Stimulated activated naive CD4-positive, alpha-beta T cell treated with Interleukin-2 at 50 U/mL for 16 hours (primary cell): ENCODE measurements at places on chromosomes 11 and 22.

GRCh38 chr11:19392321-19392720 is 151.6 kb upstream of the E2F8 start:
- no peak for DNase-seq

DNA sequence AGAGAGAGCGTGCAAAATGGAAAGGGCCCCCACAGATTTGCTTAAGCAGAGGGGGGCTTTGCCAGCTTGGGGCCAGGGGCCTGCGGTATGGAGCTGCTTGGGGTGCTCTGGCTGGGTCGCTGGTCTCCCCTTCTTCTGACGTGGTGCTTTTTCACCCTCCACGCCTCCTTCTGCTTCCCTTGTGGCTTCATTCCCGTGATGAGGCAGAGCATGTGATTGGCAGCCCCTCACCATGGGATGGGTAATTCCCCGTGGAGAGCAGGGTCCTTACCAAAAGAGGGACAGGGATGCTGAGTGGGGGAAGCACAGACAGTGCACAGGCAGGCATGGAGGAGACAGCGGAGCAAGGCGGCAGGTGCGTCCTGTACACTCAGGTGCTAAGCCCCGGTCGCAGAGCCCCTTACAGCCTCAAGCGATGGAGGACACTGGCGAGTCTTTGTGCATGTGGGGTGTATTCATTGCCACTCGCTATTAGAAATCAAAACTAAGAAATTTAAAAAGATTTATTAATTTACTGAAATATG is 19.9 kb upstream of the GRAMD4 start:
- no peak for DNase-seq

DNA sequence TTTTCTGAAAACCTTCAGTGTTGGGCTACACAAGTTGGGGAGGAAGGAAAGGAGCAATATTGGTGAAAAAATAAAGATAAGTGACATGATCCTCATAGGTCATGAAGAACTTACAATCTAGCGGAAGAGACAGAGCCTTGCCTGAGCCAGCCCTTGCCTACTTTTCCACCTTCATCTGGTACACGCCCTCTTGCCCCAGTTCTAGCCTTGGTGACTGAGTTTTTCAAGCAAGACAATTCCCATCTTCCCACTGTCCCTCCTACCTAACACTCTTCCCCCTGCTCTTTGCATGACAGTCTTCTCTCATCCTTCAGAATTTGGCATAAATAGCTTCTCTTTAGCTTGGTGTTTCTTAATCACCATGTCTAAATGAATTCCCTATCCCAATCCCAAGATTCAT is 42.6 kb downstream of the BBOX1 start:
- no peak for DNase-seq

DNA sequence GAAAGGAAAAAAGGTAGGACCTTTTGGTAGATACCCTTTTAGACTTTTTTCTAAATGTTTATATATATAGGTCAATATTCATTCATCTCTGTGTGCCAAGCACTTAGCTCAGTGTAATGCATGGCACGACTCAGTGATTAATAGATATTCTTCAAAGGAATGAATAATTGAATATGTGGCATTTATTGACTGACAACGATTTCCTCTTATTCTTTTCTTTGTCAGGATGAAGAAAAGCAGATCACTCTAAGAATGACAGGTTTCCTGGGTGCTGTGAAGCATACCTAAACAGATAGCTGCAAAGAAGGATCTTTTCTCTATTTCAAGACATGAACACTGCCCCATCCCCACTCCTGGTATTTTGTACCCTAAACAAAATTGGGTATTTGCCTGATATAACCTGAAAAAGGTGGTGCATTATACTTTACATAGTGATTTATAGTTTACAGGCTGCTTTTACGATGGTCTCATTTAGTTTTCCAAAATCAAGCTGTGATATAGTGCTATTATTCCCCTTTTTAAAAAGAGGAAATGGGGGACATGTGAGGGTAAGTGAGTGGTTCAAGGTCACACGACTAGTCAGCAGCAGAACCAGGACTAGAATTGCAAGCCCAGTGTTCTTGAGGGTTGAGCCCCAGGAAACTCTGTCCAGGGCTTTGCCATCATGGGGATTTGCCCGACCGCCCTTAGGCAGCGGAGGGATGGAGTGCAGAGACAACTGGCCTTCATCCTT is 32.9 kb upstream of the CLMP start:
- DNase-seq = no peak

DNA sequence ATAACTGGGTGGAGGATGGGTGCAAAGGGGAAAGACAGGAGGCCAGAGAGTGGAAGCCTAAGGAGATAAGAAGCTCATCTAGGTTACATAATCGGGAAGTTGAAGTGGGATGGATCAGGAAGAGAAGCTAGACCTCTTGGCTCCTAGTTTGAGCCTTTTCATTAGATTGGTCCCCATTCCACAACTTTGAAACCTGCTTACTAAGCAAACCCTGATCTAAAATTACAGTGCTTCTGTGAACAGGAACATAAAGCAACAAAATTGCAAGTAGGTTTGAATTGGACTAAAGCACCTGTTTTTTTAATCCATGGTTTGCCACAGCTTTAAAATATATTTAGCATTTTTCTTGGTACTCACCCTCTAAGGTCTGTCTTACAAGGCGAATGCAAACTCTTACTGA is 80.4 kb upstream of the EED start:
- no peak for DNase-seq

DNA sequence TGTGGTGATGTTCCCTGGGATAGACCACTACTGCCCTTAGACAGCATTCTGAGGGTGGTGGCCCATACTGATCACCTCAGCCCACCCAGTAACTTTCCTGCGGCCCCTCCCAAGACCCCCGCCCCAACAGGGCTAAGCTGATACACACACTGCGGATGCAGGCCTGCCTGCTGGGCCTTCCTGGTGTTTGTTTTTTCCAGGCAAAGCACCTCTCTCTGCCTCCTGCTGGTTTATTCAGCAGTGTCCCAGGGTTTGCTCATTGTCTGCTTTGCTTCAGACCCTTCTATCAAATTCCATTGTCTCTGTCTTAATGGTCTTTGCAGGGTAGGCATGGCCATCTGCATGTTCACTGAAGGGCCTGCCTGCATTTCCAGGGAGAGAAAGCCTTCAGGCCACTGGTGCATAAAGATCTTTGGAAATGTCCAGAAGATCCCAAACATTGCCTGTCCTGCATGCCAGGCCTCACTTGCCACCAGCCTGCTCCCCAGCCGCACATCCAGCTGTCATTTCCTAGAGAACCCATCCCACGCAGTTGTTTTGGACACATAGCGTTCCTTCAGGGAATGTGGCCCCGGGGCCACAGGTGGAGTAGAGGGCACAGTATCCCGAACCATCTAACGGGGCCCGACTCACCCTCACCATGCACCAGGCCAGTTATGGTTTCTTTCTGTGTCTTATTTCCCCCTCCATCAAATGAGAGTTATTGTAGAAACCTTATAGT is 50.2 kb downstream of the BCR start:
- DNase-seq = no peak
